ENCODE measurements at places on chromosomes 7 and 10.

GRCh38 chr7:153398370-153398769 is 638.8 kb downstream of the ACTR3B start:
- no peak for DNase-seq

GRCh38 chr7:135843214-135843613 is 94.6 kb upstream of the FAM180A start:
- no peak for DNase-seq

DNA sequence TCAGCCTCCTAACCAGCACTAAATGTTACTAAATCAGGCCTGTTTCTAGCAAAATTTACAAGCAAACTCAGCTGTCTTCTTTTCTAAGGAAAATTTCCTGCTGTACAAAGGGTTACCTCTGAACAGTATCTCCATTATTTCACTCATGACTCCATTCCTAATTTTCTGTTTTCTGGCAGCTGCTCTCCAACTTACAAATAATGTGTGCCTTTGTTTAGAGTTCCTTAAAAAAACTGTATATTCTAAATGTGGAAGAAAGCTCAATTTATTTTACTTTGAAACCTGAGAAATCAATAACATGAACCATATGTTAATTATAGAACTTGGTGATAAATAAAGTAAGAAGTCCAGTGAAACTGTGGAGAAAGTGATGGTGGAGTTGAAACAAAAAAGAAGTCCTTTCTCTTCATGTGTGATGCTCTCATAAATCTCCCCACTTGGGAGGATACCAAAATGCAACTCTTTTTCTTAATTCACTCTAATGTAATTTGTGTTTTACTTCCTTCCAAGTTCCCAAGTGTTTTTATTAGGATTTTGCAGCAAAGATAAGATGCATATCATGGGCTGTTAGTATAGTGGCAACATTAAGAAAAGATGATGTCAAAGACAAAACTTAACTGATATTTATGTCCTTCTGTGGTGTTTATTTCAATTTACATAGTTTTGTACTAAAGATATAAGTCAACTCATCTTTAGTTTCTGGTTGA is 74.8 kb downstream of the CDK6 start:
- DNase-seq: no peak

GRCh38 chr7:76507723-76508406 is 2.5 kb upstream of the UPK3B start:
- no peak for DNase-seq

DNA sequence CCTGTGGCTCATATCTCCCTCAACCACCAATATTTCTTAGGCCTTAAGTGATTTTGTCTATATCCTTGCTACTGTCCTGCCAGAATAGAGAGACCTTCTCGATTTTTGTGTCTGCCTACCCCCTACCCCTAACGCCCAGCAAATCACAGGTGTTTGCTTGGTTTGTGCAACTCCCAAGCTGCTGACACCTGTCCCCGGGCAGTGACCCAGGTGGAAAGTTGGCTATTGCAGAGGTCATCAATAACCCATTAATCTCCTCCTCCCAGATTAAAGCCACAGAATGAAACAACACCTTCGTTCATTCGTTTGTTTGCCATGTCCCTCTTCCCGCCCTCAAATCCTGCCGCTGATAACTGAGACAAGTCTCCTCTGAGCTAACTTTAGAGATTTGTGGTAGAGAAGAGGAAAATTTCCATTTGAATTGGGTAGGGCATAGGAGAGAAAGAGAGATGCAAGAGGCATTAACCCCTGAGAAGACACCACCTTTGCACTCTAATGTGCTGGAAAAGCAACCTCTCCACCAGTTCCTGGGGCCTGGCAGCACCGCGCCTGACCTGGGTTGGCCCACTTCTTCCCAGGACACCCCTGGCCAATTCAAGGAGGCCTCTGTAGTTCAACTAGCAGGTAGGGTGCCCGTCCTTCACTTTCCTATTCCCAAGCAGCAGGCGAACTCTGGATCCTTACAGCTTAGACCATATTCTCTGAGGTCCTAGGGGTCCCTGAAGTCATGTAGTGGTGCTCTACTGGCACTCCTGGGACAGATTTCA is 3.0 kb downstream of the NEUROG3 start:
- DNase-seq: no peak
